Stimulated activated CD4-positive, alpha-beta T cell treated with anti-CD3 and anti-CD28 coated beads, Interleukin-15, amount 100 ng/mL, for 48 hours (primary cell): ENCODE measurements at places on chromosomes 12 and 14.

GRCh38 chr12:46214668-46215436 lies 54.0 kb downstream of the SLC38A1 start:
- peak; percentile 70 for DNase-seq

GRCh38 chr12:5827591-5827990 lies 117.5 kb downstream of the ANO2 start:
- DNase-seq = no peak

DNA sequence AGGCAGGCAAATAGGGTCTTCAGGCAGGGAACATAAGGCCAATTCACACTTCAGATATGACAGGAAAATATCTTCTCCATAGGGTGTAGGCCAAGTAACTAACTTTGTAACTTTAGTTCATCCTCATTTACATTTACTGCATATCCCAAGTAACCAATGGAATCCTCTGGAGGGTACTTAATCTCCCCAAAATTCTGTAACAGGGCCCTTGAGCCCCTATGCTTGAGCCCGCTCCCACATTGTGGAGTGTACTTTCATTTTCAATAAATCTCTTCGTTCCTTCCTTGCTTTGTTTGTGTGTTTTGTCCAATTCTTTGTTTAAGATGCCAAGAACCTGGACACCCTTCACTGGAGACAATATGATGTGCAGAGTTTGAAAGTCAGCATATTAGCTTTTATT lies 45.3 kb downstream of the FSCB start:
- DNase-seq = no peak

DNA sequence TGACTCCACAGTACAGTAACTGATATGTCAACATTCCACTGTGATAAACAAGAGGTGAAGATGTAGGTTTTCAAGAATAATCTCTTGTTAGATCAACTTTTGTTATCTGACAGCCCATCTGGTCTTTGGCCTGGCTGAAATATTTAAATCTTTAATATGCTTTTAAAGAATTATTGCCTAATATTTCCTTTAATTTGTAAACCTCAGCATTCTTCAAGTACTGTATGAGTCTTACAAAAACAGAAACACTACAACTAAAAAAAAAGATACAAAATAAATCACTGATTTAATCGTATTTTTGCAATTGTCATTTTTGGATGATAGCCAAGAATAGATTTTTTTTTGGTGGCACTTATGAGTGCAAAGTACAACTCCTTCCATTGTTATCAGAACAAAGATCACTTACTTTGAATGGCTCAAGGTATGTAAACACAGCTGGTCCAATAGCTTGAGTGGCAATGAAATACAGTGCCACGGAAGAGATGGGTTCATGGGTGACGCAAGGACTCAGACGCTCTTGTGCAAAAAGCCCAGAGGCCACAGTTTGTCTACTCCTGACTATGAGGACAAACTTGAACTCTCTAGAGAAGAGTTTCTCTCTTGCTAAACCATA lies 109.5 kb downstream of the PAX9 start:
- DNase-seq = no peak

GRCh38 chr14:86243158-86243557 lies 713.2 kb downstream of the FLRT2 start:
- no peak for DNase-seq

- no peak for DNase-seq
Measured at GRCh38 chr12:49609059-49609874, 3.8 kb upstream of the FAM186B start.

GRCh38 chr12:6161124-6161882 lies 36.8 kb upstream of the VWF start:
- no peak for DNase-seq

GRCh38 chr14:90303473-90303872 lies 28.3 kb downstream of the NRDE2 start:
- no peak for DNase-seq

- no peak for DNase-seq
Measured at GRCh38 chr12:84117190-84117589, 795.4 kb downstream of the SLC6A15 start.
